ENCODE measurements at places on chromosomes 5 and 9. TPM values are rescaled to one million over a fixed set of nuclear protein-coding genes. Genes with fewer than 3 reads are reported as not detected.

Gene MYMK
- not detected for total RNA-seq

Gene ACTBL2
- total RNA-seq: not detected

Gene ANKRD55
- not detected for total RNA-seq

Gene MGAT1
- 140 TPM for total RNA-seq

Gene FAM221B
- total RNA-seq: not detected

Gene IFNE
- total RNA-seq: not detected

Gene PCDHGC5
- 1.4 TPM for total RNA-seq

Gene PCDHB5
- 7.5 TPM for total RNA-seq

Gene FREM1
- 2.2 TPM for total RNA-seq

Gene C5
- 7.6 TPM for total RNA-seq

GRCh38 chr5:88727705-88728313 is 155.2 kb downstream of the MEF2C start:
- H3K27ac ChIP-seq: no peak overlapping the region
- no peak for DNase-seq
- H3K27me3 ChIP-seq: no peaks in the 10 kb centered on the region

DNA sequence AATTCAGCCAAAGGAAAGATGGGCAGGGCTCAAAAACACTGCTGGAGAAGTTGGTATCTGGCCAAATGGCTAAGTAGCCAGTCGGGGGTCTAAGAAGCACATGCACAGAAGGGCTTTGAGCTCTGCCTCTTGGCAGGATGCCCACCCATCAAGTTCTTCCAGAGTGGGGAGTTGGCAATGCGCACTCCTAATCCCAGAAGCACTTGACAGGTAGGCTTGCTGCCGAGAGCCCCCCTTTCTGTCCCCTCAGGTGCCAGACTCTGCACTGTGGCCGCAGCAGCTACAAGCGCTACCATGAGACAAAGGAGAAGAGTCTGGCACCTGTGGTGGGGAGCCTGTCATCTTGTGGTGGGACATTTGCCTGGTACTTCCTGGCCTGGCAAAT is 252.9 kb upstream of the SLC24A2 start:
- no peak for DNase-seq
- H3K4me3 ChIP-seq: no peak overlapping the region
- no peaks in the 10 kb centered on the region for H3K36me3 ChIP-seq
- H3K27ac ChIP-seq: no peak overlapping the region
- H3K4me1 ChIP-seq: no peaks in the 10 kb centered on the region

- H3K4me1 ChIP-seq: peaks cover 8% of the 10 kb centered on the region
- DNase-seq: no peak
- no peak overlapping the region for H3K27ac ChIP-seq
- peaks cover 8% of the 10 kb centered on the region for H3K36me3 ChIP-seq
- no peak overlapping the region for H3K4me3 ChIP-seq
Measured at GRCh38 chr5:54013556-54014194, 296.7 kb downstream of the ARL15 start.

GRCh38 chr5:151078490-151079262 is 2.2 kb downstream of the TNIP1 start:
- peak overlapping the region; percentile 38 for H3K27ac ChIP-seq
- H3K27me3 ChIP-seq: no peaks in the 10 kb centered on the region
- peaks cover 59% of the 10 kb centered on the region for H3K4me1 ChIP-seq
- DNase-seq: no peak
- peak overlapping the region; percentile 40 for H3K4me3 ChIP-seq
- peaks cover 3% of the 10 kb centered on the region for H3K36me3 ChIP-seq

- DNase-seq: no peak
- H3K27ac ChIP-seq: no peak overlapping the region
- H3K4me3 ChIP-seq: no peak overlapping the region
Measured at GRCh38 chr5:153543288-153543687, 52.8 kb downstream of the GRIA1 start.

GRCh38 chr5:29697278-29697677 is 1496.2 kb upstream of the CDH6 start:
- peaks cover 14% of the 10 kb centered on the region for H3K27me3 ChIP-seq
- no peaks in the 10 kb centered on the region for H3K36me3 ChIP-seq
- H3K27ac ChIP-seq: no peak overlapping the region
- H3K4me3 ChIP-seq: no peak overlapping the region
- H3K4me1 ChIP-seq: no peaks in the 10 kb centered on the region
- no peak for DNase-seq

DNA sequence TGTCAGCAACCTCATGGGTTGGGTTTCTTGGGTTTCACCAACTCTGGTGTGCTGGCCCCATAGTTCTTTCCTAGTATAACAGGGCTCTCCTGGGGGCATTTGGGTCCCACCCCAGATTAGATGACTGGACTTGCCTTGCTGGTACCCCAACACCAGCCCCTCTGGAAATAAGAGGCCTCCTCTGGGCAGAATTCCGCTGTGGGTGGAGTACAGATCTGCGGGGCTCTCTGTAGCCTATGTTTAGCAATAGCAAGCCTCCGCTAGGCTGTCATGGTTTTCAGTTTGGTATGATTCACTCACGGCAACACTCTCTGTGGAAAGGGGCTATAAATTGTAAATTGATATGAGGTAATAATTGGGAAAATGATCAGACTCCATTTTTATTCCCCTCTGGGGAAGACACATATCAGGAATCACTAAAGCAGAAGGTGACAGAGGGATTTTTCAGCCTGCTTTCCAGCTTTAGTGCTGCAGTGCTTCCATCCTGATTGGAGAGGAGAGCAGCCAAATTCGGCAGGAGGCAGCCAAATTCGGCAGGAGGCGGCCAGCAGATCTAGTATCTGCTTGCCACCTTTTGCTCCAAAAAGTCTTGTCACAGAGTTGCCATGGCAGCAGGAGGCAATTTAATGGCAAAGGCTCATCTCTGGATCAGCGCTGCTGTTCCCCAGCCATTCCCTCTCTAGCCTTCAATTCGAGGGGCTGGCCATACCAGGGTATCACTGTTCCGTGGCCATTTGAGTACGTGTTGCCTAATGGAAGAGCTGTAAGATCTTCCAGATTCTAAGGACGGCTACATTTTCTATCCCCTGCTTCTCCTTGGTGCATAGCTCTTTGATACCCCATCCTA is 84.6 kb downstream of the SLC44A1 start:
- peaks cover 16% of the 10 kb centered on the region for H3K4me1 ChIP-seq
- H3K36me3 ChIP-seq: no peaks in the 10 kb centered on the region
- H3K27me3 ChIP-seq: no peaks in the 10 kb centered on the region

DNA sequence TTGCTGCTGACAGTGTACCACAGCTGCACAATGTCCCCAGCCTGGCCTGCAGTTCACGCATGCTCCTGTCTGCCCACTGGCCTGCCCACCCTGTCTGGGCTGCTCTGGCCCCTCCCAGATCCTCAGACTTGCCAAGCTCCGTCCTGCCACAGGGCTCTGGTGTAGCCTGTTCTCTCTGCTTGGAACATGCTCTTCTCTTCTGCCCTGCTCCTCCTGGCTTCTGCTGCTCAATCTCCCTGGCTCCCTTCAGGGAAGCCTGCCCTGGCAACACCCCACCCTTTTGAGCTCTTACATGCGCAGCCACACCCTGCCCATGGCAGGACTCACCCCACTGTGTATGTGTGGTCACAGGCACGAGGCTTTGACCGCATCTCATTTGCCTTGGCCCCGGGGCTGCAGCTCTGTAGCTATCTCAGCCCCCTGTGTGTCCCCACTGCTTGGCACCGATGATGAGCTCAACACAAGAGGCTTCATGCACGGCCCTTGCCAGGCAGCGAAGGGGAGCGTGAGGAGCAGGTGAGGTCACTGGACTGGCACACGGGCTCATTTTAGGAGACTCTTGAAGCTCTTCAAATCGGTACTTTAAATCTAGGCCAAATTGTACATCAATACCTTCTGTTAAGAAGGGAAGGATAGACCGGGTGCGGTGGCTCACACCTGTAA is 20.4 kb upstream of the BRD3 start:
- no peak overlapping the region for H3K27ac ChIP-seq
- H3K27me3 ChIP-seq: peaks cover 31% of the 10 kb centered on the region
- H3K4me3 ChIP-seq: no peak overlapping the region
- DNase-seq: no peak
- no peaks in the 10 kb centered on the region for H3K36me3 ChIP-seq

- no peak overlapping the region for H3K4me3 ChIP-seq
- H3K27ac ChIP-seq: peak overlapping the region; percentile 52
- H3K36me3 ChIP-seq: peaks cover 24% of the 10 kb centered on the region
- peaks cover 10% of the 10 kb centered on the region for H3K4me1 ChIP-seq
Measured at GRCh38 chr9:131627648-131628458, 82.5 kb downstream of the PRRT1B start.

DNA sequence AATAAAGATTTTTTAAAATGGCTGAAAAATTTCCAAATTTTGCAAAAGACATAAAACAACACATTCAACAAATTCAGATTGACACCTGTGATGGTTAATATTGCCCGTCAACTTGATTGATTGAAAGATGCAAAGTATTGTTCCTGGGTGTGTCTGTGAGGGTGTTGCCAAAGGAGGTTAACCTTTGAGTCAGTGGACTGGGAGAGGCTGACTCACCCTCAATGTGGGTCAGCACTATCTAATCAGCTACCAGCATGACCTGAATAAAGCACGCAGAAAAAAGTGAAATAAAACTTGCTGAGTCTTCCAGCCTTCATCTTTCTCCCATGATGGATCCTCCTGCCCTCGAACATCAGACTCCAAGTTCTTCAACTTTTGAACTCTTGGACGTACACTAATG is 868.0 kb upstream of the CTNND2 start:
- H3K36me3 ChIP-seq: no peaks in the 10 kb centered on the region
- no peaks in the 10 kb centered on the region for H3K4me1 ChIP-seq
- H3K27ac ChIP-seq: no peak overlapping the region
- no peak overlapping the region for H3K4me3 ChIP-seq
- no peak for DNase-seq

DNA sequence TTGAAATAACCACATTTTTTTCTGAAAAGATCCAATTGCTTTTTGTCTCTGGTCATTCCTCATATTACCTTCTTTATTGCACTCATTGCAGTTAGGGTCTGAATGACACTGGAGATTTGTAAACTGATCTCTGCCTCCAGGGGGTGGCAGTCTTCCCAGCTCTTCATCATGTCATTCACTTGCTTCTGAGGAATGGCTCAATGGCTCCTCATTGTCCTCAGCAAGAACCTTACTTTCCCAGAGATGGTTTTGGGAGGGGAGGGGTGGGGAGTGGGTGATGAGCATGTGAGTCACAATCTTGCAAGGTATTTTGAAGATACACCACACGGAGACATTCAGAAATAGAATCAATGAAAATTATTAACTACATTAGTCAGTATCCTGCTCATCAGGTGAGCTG is 159.8 kb upstream of the GAS1 start:
- H3K4me1 ChIP-seq: peaks cover 54% of the 10 kb centered on the region
- peaks cover 4% of the 10 kb centered on the region for H3K36me3 ChIP-seq
- no peak for DNase-seq
- no peak overlapping the region for H3K4me3 ChIP-seq

DNA sequence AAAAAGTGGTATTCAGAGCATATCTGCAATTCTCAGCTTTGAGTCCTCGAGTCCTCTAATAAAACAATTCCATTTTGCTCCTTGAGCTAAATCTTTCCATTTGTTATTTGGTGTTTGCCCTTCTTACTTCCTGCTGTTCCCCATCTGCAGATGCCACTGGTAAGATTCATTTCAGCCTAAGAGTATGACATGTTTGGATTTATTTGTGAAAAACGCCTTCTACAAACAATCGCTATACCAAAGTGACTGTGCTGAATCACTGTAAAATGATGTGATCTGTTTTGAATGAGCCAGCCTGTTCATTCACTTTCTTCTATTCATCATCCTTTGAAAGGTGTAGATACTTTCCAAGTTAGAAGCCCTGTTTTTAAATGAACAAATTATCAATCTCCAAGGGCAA is 27.7 kb downstream of the KCTD16 start:
- peaks cover 7% of the 10 kb centered on the region for H3K4me1 ChIP-seq
- no peaks in the 10 kb centered on the region for H3K36me3 ChIP-seq
- H3K27ac ChIP-seq: peak overlapping the region; percentile 3
- DNase-seq: no peak

GRCh38 chr5:44002381-44002901 is 386.8 kb downstream of the FGF10 start:
- no peaks in the 10 kb centered on the region for H3K27me3 ChIP-seq
- no peak overlapping the region for H3K27ac ChIP-seq
- H3K4me1 ChIP-seq: no peaks in the 10 kb centered on the region
- H3K4me3 ChIP-seq: no peak overlapping the region
- no peak for DNase-seq
- no peaks in the 10 kb centered on the region for H3K36me3 ChIP-seq

DNA sequence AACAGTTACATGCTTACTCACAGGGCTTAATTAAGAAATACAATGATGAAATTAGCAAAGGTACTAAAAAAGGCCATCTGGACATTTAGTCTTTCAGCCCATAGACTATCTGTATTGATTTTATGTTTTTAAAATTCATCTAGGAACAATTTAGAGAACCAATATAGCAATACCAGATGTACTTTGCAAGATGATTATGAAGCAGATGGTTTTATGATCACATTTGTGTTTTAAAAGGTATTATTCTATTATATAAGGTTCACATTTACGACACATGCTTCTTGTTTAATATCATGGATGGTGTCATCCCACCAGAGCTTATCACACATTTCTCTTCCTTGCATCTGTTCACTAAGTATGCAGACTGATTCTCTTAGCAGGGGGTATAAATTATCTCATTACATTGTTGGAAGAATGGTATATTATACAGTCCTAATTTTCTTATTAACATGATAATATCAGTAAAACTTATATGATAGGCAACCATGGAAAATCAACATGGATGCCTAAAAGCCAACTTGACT is 21.1 kb upstream of the SRFBP1 start:
- H3K27ac ChIP-seq: no peak overlapping the region
- peaks cover 5% of the 10 kb centered on the region for H3K4me1 ChIP-seq
- no peak for DNase-seq

GRCh38 chr5:68652534-68652965 is 437.0 kb downstream of the PIK3R1 start:
- H3K4me3 ChIP-seq: no peak overlapping the region
- peaks cover 15% of the 10 kb centered on the region for H3K4me1 ChIP-seq
- H3K27ac ChIP-seq: no peak overlapping the region

DNA sequence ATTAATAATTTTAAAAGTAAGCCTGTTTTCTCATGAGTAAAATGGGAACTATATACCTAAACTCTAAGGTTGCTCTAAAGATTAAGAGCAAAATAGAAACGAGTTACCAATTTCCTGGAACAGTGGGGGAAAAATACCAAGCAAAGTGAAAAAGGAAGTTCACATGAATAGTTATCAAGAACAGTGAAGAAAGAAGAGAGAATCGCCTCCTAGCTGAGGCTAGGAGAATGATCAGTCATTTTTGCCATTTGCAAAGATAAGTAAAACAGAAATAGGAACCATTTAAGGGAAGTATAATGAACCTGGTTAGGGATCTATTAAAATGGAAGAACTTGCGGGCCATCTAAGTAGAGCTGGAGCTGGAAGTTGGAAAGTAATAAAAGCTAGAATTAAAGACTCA is 50.7 kb downstream of the P4HA2 start:
- H3K4me3 ChIP-seq: no peak overlapping the region
- no peak for DNase-seq
- peaks cover 24% of the 10 kb centered on the region for H3K27me3 ChIP-seq
- peaks cover 9% of the 10 kb centered on the region for H3K4me1 ChIP-seq

DNA sequence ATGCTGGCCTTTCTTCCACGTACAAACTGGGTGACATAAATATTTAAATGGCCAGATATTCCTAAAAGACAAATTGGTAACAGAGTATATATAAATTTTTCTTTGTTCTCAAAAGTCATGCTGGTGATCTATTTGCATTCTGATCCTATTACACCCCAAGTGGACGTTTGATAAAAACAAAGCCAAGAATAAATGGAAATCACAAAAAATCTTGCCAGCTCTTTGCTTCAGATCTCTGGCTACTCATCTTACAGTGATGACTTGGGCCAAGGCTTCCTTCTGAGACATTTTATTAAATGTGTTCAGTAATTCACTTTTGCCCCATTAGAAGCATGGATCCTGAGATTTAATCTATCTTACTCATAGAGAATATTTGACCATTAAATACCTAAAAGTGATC is 444.3 kb upstream of the PIK3R1 start:
- DNase-seq: no peak
- no peak overlapping the region for H3K27ac ChIP-seq
- no peak overlapping the region for H3K4me3 ChIP-seq

Measured in osteocyte (in vitro differentiated cells).